ENCODE measurements at places on chromosomes 13 and 19.

DNA sequence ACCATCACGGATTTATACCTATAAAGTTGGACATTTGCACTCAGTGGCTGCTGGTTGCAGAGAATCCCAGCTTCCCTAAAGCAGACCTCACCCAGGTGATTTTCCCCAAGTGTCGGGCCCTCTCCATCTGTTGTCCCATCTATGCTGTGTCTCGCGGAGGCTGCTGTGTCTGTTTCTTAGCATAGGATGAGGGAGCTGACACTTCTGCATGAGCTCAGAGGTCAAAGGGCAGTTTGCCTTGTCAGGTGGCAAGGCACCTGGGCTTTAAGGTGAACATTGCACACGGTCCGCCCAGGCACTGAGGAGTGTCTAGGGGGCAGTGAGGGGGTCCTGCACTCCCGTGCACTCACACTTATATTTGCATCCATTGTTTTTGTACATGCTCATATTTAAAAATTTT lies 151.6 kb downstream of the ZIC5 start:
- H3K4me1 ChIP-seq: peaks cover 14% of the 10 kb centered on the region
- no peaks in the 10 kb centered on the region for H3K27me3 ChIP-seq
- H3K4me3 ChIP-seq: no peak overlapping the region
- H3K27ac ChIP-seq: no peak overlapping the region
- no peak for DNase-seq
- H3K36me3 ChIP-seq: no peaks in the 10 kb centered on the region

- H3K27me3 ChIP-seq: no peaks in the 10 kb centered on the region
- no peak for DNase-seq
- H3K27ac ChIP-seq: no peak overlapping the region
- H3K4me1 ChIP-seq: peaks cover 40% of the 10 kb centered on the region
Measured at GRCh38 chr13:48161530-48162179, 66.8 kb upstream of the MED4 start.

DNA sequence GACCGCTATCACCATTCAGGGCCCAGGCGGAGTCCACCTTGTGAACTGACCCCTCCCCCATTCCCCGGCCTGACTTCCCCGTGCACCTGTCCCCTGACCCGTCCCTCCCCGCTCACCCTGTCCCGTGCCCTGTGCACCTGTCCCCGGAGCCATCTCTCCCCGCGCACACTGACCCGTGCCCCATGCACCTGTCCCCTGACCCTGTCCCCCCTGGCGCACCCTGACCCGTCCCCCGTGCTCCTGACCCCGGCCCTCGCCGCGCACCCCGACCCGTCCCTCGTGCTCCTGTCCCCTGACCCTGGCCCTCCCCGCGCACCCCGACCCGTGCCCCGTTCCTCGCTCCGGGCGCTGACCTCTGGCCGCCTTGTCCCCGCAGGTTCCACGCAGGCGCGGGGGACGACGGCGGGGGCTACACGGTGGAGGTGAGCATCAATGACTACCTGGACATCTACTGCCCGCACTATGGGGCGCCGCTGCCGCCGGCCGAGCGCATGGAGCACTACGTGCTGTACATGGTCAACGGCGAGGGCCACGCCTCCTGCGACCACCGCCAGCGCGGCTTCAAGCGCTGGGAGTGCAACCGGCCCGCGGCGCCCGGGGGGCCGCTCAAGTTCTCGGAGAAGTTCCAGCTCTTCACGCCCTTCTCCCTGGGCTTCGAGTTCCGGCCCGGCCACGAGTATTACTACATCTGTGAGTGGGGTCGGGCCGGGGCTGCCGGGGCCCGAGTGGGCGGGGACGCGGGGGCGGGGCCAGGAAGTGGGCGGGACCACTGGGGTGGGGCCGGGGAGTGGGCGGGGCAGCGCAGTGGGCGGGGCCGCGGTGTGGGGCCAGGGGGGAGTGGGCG lies 9.7 kb downstream of the EFNA2 start:
- peaks cover 2% of the 10 kb centered on the region for H3K4me1 ChIP-seq
- no peaks in the 10 kb centered on the region for H3K36me3 ChIP-seq
- H3K4me3 ChIP-seq: no peak overlapping the region

- no peaks in the 10 kb centered on the region for H3K4me1 ChIP-seq
- H3K27ac ChIP-seq: no peak overlapping the region
- H3K27me3 ChIP-seq: peaks cover 15% of the 10 kb centered on the region
Measured at GRCh38 chr13:78428646-78429045, 174.7 kb downstream of the POU4F1 start.

GRCh38 chr19:41821003-41821735 lies 23.3 kb downstream of the LYPD4 start:
- no peak overlapping the region for H3K27ac ChIP-seq
- no peak overlapping the region for H3K4me3 ChIP-seq
- H3K27me3 ChIP-seq: peaks cover 24% of the 10 kb centered on the region
- peak; percentile 51 for DNase-seq
- no peaks in the 10 kb centered on the region for H3K36me3 ChIP-seq
- H3K4me1 ChIP-seq: no peaks in the 10 kb centered on the region

DNA sequence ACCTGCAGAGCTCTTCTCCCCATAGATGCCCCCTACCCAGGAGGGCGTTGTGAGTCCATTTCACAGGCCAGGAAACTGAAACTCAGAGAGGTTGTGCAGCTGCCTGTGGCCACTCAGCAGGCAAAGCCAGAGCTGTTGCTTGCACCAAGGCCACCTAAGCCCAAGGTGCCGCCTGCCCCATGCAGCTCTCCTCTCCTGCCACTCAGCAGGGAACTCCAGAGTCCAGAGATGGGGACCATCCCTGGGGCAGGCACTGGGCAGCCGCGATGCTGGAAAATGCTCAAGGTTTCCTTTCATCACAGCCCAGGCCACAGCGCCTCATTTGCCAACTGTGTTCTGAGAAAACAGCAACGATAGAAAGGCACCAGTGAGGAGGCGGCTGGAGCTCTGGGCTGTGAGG lies 41.0 kb upstream of the PEPD start:
- peaks cover 12% of the 10 kb centered on the region for H3K27me3 ChIP-seq
- no peaks in the 10 kb centered on the region for H3K4me1 ChIP-seq
- no peak overlapping the region for H3K4me3 ChIP-seq
- DNase-seq: no peak

DNA sequence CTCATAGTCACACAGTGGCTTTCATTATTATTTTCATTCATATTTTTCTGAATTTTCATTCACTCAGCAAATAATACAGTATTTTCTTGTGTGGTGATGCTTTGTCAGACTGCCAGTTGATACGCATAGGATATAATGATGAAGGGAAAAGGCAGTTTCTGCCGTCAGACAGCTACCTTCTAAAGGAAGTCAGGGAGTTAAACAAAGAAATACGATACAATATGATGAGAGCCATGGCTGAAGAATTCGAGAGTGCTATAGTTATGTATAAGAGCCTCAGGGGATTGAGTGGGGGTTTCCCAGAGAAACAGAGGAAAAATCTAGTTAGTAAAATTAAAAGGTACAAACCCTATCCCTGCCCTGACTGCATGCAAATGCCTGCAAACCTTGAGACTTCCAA lies 479.1 kb downstream of the OLFM4 start:
- H3K4me3 ChIP-seq: no peak overlapping the region
- no peak overlapping the region for H3K27ac ChIP-seq
- no peak for DNase-seq
- no peaks in the 10 kb centered on the region for H3K27me3 ChIP-seq
- no peaks in the 10 kb centered on the region for H3K36me3 ChIP-seq

GRCh38 chr13:49063497-49063896 lies 87.8 kb downstream of the FNDC3A start:
- peaks cover 16% of the 10 kb centered on the region for H3K4me1 ChIP-seq
- DNase-seq: no peak
- H3K27ac ChIP-seq: no peak overlapping the region
- no peak overlapping the region for H3K4me3 ChIP-seq

DNA sequence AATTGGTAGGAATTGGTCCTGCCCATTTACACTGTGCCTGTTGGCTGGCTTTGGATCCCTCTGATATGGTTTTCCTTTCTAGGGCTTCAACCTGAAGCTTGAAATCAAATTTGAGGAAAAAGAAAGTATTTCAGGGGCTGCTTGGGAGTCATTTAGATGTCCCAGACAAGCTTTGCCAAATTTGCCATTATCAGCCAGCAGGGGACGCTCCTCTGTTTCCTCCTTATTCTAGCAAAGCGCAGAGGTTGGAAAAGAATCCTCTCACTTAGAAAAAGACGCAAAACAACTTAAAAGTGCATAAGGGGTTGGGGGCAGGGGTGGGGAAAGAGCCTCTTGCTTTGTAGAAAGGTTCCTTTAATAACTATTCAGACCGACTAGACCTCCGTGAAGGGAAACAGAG lies 1211.1 kb upstream of the PCDH20 start:
- no peak for DNase-seq
- H3K27ac ChIP-seq: no peak overlapping the region
- no peaks in the 10 kb centered on the region for H3K4me1 ChIP-seq
- H3K36me3 ChIP-seq: no peaks in the 10 kb centered on the region

DNA sequence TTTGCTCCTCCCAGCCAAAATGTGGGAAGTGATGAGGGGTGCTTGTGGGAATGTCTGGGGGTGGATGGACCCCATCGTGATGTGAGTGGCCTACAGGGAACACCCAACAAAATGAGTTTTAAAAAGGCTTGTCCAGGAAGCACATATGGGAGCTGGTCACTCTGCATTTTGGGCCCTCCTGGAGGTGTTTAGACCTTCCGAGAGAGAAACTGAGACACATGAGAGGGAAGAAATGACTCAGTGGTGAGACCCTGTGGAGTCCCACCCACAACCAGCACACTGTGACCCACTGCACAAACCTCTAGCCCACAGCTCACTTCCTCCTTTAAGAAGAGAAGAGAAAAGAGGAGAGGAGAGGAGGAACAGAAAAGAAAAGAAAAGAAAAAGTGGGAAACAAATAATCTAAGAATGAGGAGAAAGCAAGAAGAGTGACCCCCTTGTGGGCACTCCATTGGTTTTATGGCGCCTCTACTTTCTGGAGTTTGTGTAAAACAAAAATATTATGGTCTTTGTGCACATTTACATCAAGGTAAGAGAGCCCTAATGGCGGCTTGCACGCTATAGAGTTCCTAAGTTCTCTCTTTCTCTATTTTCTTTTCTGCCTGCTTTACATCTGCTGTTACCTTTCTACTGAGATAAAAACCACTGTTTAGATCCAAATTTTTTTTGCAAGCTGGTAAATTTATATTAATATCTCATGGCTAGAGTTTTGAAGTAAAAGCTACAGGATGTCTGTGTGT lies 13.3 kb upstream of the LILRB1 start:
- DNase-seq: no peak
- H3K4me1 ChIP-seq: no peaks in the 10 kb centered on the region
- no peak overlapping the region for H3K4me3 ChIP-seq
- peaks cover 9% of the 10 kb centered on the region for H3K27me3 ChIP-seq

- H3K27me3 ChIP-seq: no peaks in the 10 kb centered on the region
- peaks cover 7% of the 10 kb centered on the region for H3K36me3 ChIP-seq
- no peak for DNase-seq
Measured at GRCh38 chr19:32719611-32720059, at the start of gene TDRD12. Gene TDRD12 (plus strand): TSS chr19:32719767. CDS start chr19:32720073, 306 bp downstream.

GRCh38 chr13:40182591-40182990 lies 483.9 kb downstream of the FOXO1 start:
- H3K27me3 ChIP-seq: no peaks in the 10 kb centered on the region
- H3K4me3 ChIP-seq: peak overlapping the region; percentile 0
- no peak for DNase-seq
- H3K36me3 ChIP-seq: peaks cover 21% of the 10 kb centered on the region
- H3K4me1 ChIP-seq: peaks cover 63% of the 10 kb centered on the region
